ENCODE measurements at places on chromosomes 12 and 14.
A peak's percentile ranks its signal among the peaks of the same experiment; 100 is the strongest.

- DNase-seq: no peak
Observed at GRCh38 chr12:104285740-104286515, 17.6 kb upstream of the EID3 start.

DNA sequence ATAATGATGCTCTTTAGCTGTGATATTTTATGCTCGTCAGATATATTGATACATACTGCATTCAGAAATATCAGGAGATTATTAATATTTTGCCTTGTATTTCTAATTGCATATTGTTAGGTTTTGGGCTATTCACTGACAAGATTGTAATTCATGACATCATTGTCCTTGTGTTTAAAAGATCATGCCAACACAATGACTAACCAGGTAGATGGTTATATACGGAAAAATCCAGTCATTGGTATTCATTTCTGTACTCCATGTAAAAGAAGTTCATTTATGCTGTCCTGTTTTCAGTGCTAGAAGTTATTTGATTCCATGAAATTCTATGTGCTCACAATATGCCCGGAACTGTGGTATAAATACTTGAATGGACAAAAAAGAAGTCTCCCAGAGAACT lies 107.5 kb downstream of the KITLG start:
- DNase-seq: no peak

GRCh38 chr14:68979722-68980451 lies 785 bp upstream of the ACTN1 start:
- peak; percentile 80 for DNase-seq

GRCh38 chr14:103840014-103840413 lies 7.4 kb downstream of the PPP1R13B start:
- no peak for DNase-seq

DNA sequence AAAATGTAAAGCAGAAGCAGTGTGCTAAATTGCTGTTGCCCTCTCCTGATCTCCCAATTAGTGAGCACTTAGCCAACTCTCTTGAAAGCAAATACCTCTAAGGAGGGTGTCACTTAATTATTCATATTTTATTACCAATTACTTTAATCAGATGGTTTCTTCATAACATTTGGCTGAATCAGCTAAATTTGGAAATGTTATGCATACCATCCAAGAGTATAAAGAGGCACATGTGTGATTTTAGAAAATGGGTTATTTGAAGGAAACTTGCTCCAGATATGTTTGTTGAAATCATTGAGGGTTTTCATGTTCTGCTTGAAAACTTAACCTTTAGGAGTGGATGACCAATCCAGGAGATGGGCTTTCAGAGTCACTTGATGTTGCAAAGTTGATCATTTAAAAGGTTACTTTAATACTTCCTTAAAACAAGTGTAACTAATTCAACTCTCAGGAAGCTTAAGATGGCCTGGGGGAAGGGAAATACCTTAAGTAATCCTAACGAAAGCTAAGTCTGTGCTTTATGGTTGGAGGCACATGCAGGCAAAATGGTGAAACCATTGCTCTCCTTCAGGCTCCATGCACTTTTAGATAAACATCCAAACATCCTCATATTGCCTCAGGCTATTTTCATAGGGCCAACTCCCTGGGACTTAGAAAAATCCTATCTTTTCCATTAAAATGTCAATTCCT lies 434.5 kb downstream of the MDGA2 start:
- peak; percentile 8 for DNase-seq

GRCh38 chr14:61444215-61444768 lies 122.9 kb downstream of the PRKCH start:
- no peak for DNase-seq

DNA sequence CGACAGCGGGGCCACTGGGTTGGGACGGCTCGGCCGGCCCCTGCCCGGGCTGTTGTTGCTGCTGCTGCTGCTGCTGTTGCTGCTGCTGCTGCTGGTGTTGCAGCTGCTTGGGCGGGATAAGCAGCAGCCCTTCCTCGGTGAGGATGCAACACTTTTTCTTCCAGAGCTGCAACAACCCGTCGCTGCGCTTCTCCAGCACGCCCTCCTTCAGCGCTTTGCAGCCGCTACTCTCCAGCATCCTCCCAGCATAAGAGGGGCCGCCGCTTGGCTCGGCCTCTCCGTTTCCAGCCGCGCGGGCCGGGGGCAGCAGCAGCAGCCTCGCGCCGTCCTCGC lies 529 bp downstream of the PHLDA1 start:
- no peak for DNase-seq

DNA sequence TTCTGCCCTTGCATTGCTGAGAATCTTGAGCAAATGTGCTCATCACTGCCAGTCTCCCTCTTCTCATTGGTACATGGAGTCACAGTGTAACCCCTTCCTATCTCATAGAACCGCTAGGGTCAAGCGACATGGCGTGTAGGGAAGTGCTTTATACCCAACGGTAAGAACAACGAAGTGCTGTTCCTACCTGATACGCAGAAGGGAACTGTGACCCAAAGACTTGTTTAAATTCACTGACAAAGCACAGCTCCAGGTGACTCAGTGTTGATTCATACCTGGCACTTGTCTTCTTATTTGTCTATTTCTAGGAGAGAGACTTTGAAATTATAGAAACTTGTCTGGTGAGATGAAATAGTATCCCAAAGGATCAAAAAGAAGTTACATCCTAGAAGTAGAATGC lies 53.7 kb downstream of the FBXL14 start:
- no peak for DNase-seq

GRCh38 chr12:20524113-20524512 lies 155.8 kb downstream of the PDE3A start:
- no peak for DNase-seq

- no peak for DNase-seq
Observed at GRCh38 chr12:8742501-8742900, 44.7 kb downstream of the RIMKLB start.

DNA sequence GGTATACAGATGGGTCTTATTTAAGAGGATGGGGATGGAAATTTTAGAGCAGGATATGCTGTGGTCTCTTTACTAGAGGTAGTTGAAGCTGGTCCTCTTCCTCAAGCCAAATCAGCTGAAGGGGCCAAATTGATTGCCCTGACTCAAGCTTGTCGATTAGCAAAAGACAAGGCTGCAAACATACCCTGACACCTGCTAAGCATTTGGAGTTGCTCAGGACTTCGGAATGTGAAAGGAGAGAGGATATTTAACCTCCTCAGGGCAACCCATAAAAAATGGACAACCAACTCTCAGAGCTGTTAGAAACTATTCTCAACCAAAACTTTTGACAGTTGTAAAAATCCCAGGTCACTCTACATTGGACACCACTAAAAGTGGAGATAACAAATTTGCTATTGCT lies 15.6 kb downstream of the PTGDR start:
- DNase-seq: no peak

- DNase-seq: no peak
Observed at GRCh38 chr12:5081016-5081415, 37.3 kb downstream of the KCNA5 start.

GRCh38 chr12:60172266-60173211 lies 576.7 kb downstream of the SLC16A7 start:
- no peak for DNase-seq

DNA sequence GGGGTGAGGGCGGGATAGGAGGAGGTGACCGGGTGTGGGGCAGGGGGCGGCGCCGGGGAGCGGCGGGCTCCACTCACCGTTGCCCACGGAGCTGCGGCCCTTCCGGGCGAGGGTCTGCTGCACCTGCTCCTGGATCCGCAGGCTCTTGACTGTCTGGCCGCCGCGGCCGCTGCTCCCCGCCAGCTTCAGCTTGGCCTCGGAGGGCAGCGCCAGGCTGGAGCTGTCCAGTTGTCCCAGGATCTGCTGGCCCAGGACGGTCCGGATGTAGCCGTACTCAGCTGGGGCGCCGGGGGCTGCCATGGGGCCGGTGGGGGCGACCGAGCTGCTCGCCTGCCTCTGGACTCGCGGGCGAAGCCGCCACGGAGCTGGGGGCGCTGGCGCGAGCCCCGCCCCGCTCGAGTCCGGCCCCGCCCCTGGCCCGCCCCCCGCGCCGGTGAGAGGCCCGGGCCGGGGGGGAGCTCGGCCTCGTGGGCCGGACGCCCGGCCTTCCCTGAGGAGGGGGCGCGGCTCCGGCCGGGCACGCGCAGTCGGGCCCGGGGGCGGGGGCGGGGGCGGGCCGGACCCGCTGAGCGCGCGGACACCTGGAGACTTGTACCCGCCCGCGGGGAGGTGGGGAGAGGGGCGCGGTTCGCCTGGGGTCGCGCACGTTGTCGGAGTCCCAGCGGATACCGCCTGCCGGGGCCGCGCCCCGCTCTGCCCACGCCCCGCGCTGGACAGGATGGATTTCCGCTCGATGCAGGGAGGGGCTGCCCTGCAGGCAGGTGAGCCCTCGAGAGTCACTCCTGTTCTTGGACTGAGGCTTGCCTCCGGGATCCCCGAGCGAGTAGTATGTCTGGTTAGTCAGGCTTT lies at the start of gene PKP2:
PKP2 (minus strand) TSS at position 346 of the 849 bp plus-strand sequence; CDS start at position 300, 46 bp downstream.
- no peak for DNase-seq

- no peak for DNase-seq
Observed at GRCh38 chr12:69570545-69571399, 14.5 kb upstream of the CCT2 start.

- DNase-seq: no peak
Observed at GRCh38 chr14:57492859-57493258, 798 bp downstream of the CCDC198 start.

DNA sequence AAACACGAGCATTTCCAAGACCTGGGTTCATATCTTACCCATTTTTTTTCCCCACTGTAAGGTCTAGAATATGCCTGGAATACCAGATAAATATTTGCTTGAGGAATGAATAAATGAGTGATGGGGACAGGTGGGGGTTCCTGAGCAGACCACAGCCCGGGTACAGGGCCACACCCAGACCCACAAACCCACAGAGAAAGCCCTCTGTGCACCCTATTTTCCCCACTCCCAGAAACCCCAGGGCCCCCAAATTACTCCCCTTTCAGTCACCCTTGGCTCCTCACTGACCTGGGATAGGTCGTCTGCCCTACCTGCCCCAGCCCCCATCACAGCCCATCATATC lies 66.5 kb upstream of the DDX11 start:
- DNase-seq: no peak

DNA sequence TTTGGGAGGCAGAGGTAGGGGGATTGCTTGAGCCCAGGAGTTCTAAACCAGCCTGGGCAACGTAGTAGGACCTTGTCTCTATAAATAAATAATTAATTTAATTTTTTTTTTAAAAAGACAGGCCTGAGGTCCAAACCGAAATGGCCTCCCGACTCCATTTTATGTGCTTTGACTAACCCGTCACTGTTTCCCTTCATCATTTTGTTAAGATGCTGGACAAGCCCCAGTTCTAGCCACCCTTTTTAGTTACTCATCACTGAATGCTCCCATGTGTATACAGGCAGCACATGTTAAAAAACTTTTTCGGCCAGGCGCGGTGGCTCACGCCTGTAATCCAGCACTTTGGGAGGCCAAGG lies 83.6 kb upstream of the RESF1 start:
- no peak for DNase-seq

- DNase-seq: no peak
Observed at GRCh38 chr14:62792578-62792977, 252.7 kb downstream of the KCNH5 start.

GRCh38 chr12:16150276-16150675 lies 127.2 kb downstream of the SLC15A5 start:
- no peak for DNase-seq

Measured in NCI-H524 treated with DMSO at 0.1 percent for 48 hours (cell line).